ENCODE measurements at places on chromosomes 7 and 10. TPM values are rescaled to one million over a fixed set of nuclear protein-coding genes. Genes with fewer than 3 reads are reported as not detected.

Gene LRRC4
- 4.7 TPM for total RNA-seq

Gene HNRNPF
- 140 TPM for total RNA-seq

Gene PDLIM1
- total RNA-seq: 150 TPM

Gene PRSS37
- total RNA-seq: not detected

Gene BLNK
- total RNA-seq: 4.3 TPM

Gene GNAI1
- total RNA-seq: 149 TPM

Gene DDC
- total RNA-seq: 0.60 TPM

Gene AMPH
- total RNA-seq: 41.2 TPM

Gene MYPN
- total RNA-seq: not detected

Gene PTN
- 26.1 TPM for total RNA-seq

Gene CARD11
- total RNA-seq: 1.4 TPM

Gene LIPF
- total RNA-seq: not detected

Gene MAT1A
- not detected for total RNA-seq

Gene HOXA9
- total RNA-seq: 1.0 TPM
